ENCODE measurements at places on chromosomes 1 and 21.

DNA sequence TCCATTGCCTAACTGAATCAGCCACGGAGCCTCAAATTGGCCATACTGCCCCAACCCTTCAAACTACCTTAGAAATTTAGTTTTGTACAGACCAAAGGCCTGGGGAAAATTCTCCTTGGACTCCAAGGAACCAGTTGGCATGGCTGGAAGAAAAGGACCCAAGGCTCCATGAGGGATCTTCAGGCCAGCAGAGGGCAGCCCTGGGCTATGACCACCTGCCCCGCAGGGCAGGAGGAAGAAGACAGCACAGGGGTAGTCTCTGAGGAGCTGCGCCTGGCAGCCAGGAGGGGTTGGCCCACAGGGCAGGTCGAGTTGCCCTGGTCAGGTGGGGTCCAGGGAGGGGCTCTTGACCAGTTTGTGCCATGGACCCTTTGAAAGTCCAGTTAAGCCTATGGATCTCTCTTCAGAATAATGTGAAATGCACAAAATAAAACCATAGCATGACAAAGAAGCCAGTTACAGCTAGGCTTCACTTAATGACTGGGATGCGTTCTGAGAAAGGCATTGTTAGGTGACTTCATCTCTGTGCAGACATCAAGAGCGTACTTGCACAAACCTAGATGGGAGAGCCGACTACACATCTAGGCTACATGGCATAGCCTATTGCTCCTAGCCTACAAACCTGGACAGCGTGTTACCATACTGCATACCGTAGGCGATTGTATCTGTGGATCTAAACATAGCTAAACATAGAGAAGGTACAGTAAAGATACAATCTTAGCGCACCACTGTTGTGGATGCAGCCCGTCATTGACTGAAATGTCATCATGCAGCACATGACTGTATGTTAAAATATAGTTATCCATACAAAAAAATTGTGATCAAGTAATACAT is 26.1 kb downstream of the CACNA1S start:
- DNase-seq = peak; percentile 36

- peak; percentile 19 for DNase-seq
These were observed 21.1 kb downstream of the CACNA1E start for GRCh38 chr1:181504399-181504842.

DNA sequence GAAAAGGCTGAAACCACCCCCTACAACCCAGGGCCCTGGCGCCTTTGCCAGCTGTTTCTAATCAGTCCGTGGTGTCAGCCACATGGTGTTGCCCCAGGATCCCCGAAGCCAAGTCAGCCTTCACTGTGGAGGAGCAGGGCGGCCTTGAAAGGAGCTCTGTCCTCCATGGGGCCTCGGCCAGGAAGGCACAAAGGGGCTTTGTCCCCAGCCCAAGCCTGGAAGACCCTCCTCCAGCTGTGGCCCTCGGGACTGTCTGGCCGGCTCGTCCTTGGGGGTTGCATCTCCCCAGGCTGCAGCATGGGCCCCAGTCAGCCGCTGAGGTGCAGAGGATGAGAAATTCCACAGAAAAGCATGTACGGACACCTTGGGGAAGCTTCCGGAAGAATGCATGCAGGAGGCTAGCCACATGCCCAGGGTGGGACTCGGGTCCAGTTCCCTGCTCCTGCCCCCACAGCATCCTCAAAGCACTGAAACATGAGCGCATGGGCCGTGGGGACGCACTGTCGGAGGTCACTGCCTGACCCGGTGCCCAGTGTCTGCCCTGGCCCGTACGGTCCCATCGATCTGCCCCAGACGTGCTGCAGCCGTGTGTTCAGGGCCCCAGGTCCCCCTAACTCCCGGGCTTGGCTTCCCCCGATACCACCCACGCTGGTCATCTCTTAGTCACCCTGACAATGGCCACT is 38.6 kb upstream of the POFUT2 start:
- peak; percentile 62 for DNase-seq

DNA sequence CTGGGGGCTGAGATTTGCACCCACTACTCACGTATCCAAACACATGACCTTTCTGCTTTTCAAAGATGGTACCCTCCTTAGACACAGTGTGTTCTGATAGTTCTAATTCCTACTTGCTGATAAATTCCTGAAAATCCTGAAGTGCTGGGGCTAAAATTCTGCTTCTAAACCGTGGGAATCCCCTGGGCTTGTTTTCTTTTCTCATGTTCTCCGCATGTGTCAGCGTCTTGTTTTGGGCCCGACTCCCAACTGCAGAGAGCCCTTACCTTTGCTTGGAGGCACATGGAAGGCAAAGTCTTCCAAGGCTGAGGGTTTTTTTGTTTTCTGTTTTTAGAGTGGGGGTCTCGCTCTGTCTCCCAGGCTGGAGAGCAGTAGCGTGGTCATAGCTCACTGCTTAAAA is 27.2 kb downstream of the PSMG1 start:
- DNase-seq = no peak

DNA sequence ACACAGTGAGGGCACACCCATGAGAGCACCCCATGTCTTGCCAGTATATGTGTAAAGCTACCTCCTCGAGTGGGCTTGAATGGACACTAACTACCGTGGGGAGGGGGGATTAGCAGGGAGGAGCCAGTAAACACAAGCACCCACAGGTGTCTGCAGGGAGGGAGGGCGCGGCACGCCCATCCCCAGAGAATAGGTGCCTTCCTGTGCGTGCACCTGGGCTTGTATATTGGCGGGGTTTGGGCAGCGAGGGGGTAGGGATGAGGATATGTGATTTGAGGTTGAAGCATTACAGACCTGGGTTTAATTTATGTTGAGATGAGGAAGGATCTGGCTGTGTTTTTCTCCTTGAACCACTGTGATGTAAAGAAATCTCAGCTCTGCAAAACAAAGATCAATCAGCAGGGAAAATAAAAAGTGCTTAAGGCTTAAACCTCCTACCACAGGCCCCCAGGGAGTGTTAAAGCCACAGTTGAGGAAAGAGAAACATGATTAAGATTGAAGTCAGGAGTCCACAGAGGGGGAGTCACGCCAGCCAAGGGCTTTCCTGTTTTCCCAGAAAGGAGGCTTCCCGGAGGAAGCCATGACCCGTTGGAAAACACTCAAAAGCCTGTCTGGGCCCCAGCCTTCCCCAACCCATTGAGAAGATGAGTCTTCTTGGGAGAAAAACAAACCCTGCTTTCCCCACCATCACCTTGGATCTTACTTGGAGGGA is 80.0 kb downstream of the CAMK2N1 start:
- peak; percentile 37 for DNase-seq

DNA sequence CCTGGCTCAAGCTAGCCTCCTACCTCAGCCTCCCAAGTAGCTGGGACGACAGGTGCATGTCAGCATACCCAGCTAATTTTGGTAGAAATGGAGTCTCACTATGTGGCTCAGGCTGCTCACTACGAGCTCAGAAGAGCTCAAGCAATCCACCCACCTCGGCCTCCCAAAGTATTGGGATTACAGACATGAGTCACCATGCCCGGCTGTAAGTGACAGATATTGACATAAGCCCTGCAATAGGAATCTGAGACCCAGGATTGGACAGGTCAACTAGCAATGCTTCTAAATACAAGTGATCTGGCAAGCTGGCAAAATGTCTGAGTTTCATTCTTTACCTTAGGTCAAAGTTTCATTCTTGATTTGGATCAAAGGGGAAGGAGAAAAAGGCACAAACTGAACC is 40.5 kb upstream of the H6PD start:
- no peak for DNase-seq

GRCh38 chr1:209708297-209708696 is 3.7 kb downstream of the HSD11B1 start:
- no peak for DNase-seq

GRCh38 chr1:162107911-162108310 is 38.4 kb downstream of the NOS1AP start:
- no peak for DNase-seq

GRCh38 chr21:37710546-37711285 is 205.5 kb downstream of the KCNJ6 start:
- DNase-seq = peak; percentile 92

DNA sequence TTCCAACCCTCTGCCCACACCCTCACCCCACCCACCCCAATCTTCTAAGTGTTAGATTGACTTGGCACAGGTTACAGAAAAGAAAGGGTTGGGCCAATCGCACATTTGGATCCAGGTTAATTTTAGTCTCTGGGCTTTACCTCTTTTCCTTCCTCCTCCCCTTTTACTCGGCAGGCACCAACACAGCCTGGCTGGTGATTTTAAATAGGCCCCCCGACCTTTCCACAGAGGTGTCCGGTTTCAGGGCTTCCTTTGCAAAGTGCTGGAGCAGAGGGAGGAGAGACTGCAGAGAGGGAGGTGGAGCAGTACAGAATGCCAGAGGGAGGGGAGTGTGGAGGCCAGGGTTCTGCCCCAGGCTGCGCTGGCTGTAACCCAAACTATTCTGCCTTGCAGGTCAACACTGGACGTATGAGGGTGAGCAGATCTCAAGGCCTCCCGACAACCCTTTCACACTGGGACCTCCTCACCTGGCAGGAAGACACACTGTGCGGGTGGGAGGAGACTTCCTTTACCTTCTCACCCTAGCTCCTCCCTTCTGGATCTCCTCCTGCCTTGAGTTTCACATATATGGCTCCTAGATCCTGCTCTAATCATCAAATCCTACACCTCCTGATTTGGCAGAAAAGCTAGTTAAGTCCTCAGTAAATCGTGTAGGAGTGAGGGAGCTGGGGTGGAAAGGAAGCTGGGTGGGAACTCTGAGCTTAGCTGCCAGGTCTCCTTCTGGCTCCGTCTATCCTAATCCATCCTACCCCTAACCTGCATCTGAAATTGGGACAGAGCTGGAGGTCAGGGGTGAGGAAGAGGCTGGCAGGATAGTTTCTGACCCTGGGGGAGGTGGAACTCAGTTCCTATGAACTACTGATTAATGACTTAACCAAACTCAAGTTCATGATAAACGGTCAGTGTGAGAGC is 2.4 kb downstream of the CA14 start:
- DNase-seq = peak; percentile 47

- DNase-seq = no peak
These were observed 75.2 kb downstream of the BEND5 start for GRCh38 chr1:48701445-48701844.

GRCh38 chr1:11514366-11514765 is 35.4 kb downstream of the DISP3 start:
- no peak for DNase-seq

GRCh38 chr1:21385022-21385421 is 54.9 kb upstream of the NBPF3 start:
- DNase-seq = no peak

GRCh38 chr1:234170622-234171021 is 202.6 kb upstream of the COA6 start:
- DNase-seq = no peak
